ENCODE measurements at places on chromosomes 2 and 18. TPM values are rescaled to one million over a fixed set of nuclear protein-coding genes. Genes with fewer than 3 reads are reported as not detected.

Gene REG3G
- total RNA-seq, result not detected

Gene PEX13
- total RNA-seq, result 23.6 TPM

Gene ALLC
- not detected for total RNA-seq

Gene CFC1
- total RNA-seq, result not detected

Gene NXPH2
- total RNA-seq, result not detected

Gene CCNT2
- 20.6 TPM for total RNA-seq

Gene GULP1
- 79.6 TPM for total RNA-seq

Measured in placental pericyte (primary cell).